ENCODE measurements at places on chromosomes 5 and 9. TPM values are rescaled to one million over a fixed set of nuclear protein-coding genes. Genes with fewer than 3 reads are reported as not detected.

Gene SPINK7
- not detected for total RNA-seq

Gene ARL14EPL
- 0.17 TPM for total RNA-seq

Gene CXCL14
- not detected for total RNA-seq

Gene PCDHGB6
- 0.10 TPM for total RNA-seq

Gene SVEP1
- not detected for total RNA-seq

Gene KIF12
- total RNA-seq: not detected

Gene PCDHGC4
- total RNA-seq: 0.33 TPM

Gene TRIM32
- total RNA-seq: 26.3 TPM

Gene TNC
- 45.8 TPM for total RNA-seq

Gene UGT3A2
- total RNA-seq: not detected

Gene RETREG1
- total RNA-seq: 0.60 TPM

Gene TSSK1B
- not detected for total RNA-seq

Gene IRX2
- total RNA-seq: 11.4 TPM

Gene GRIA1
- 0.13 TPM for total RNA-seq

Gene CTXN3
- total RNA-seq: not detected

Gene PCDH1
- total RNA-seq: 4.4 TPM

Gene PCDHGA3
- 0.14 TPM for total RNA-seq

Gene NR5A1
- not detected for total RNA-seq

Gene ASPN
- total RNA-seq: not detected

Gene PHF24
- total RNA-seq: not detected

Gene ASTN2
- total RNA-seq: 11.4 TPM

Gene POU4F3
- total RNA-seq: 0.19 TPM

Gene SPATA31D4
- not detected for total RNA-seq

Gene ZNF189
- total RNA-seq: 6.8 TPM

Gene GRXCR2
- total RNA-seq: not detected

Gene CCDC171
- 0.77 TPM for total RNA-seq

Gene STPG3
- total RNA-seq: not detected

Gene GFI1B
- total RNA-seq: not detected

Gene PLCXD3
- 0.07 TPM for total RNA-seq

Gene C9orf153
- total RNA-seq: not detected

Gene SLC46A2
- not detected for total RNA-seq

Gene MCTP1
- 13.9 TPM for total RNA-seq

Gene GRM6
- total RNA-seq: not detected

Gene PHF2
- 13.6 TPM for total RNA-seq

Gene PKD2L2
- not detected for total RNA-seq
